ENCODE measurements at places on chromosomes 3 and 15. TPM values are rescaled to one million over a fixed set of nuclear protein-coding genes. Genes with fewer than 3 reads are reported as not detected.

DNA sequence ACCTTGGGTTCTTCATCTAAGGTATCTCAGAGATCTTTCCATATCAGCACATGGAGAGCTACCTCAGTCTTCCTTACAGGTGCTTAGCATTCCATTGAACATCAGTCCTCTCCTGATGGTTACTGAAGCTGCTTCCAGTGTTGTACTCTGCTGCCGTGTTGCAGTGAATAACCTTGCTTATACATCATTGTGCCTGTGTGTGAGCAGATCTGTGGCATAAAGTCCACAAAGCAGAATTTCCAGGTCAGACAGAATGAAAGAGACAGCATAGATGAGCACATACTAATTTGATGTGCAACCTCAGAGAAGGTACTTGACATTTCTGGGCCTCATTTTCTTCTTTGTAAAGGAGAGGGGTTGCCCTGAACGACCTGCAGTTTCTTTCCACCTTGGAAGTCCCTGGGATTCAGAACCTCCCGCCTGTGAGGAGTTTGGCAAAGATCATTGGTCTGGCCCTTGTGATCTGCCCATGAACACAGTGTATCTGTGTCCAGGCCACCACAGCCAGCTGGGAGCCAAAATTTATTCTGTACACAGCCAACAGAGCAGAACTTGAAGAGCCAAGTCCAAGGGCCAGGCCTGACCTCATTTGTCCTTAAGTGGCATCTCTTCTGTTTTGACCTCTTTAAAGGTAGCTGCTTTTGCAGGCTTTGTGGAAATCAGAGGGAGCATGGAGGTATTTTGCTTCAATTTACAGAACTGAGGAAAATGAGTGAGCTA, 57.2 kb upstream of the SLC7A14 start:
- no peak overlapping the region for H3K27ac ChIP-seq
- H3K27me3 ChIP-seq, result no peaks in the 10 kb centered on the region
- no peak for DNase-seq
- no peak overlapping the region for H3K4me3 ChIP-seq
- no peaks in the 10 kb centered on the region for H3K36me3 ChIP-seq

Gene GOLGA6L4
- 1.5 TPM for total RNA-seq

GRCh38 chr3:188578576-188579363, 424.8 kb downstream of the LPP start:
- peaks cover 11% of the 10 kb centered on the region for H3K4me1 ChIP-seq
- H3K27ac ChIP-seq, result peak overlapping the region; percentile 70
- DNase-seq, result peak; percentile 95
- H3K36me3 ChIP-seq, result no peaks in the 10 kb centered on the region
- H3K27me3 ChIP-seq, result no peaks in the 10 kb centered on the region

- no peaks in the 10 kb centered on the region for H3K27me3 ChIP-seq
- no peak for DNase-seq
- H3K36me3 ChIP-seq, result no peaks in the 10 kb centered on the region
- no peak overlapping the region for H3K4me3 ChIP-seq
- no peak overlapping the region for H3K27ac ChIP-seq
Measured at GRCh38 chr3:20916951-20917606, 731.1 kb upstream of the SGO1 start.

DNA sequence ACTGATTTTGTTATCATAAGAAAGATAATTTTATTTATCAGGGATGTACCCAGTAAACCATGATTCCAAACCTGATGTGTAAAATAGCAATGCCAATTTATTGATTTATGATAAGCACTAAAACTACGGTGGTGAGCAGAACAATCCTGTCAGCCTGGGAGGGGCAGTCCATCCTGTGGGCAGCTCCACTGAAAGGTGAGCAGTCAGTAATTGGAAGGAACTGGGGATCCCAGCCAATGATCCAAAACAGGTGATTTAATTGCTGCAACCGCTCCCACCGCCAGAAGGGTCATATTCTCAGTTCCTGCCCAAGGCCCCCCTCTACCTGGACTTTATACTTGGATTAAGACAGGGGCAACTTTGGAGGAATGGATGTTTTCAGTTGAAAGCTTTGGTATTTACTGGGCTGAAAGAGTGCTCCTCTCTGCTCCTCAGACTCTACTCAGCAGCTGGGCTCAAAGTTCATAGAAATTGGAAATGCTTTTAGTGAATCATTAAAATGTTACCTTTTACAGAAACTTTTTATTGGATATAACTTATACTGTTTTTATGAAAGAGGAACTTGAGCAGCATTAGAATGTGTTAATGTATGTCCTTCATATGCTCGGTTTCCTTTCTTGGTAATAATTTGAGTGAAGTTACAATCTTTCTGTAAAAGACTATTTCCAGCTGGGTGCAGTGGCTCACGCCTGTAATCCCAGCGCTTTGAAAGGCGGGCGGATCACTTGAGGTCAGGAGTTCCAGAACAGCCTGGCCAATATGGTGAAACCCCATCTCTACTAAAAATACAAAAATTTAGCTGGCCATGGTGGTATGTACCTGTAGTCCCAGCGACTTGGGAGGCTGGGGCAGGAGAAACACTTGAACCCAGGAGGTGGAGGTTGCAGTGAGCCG, 198.6 kb upstream of the IL12A start:
- H3K4me3 ChIP-seq, result no peak overlapping the region
- H3K27me3 ChIP-seq, result no peaks in the 10 kb centered on the region
- H3K4me1 ChIP-seq, result peaks cover 12% of the 10 kb centered on the region
- no peak overlapping the region for H3K27ac ChIP-seq
- no peak for DNase-seq
- H3K36me3 ChIP-seq, result no peaks in the 10 kb centered on the region

GRCh38 chr3:12400616-12401194, 83.6 kb upstream of the TSEN2 start:
- peak; percentile 91 for DNase-seq
- peaks cover 5% of the 10 kb centered on the region for H3K4me1 ChIP-seq
- H3K27me3 ChIP-seq, result no peaks in the 10 kb centered on the region
- H3K27ac ChIP-seq, result no peak overlapping the region

Gene P2RY1
- total RNA-seq, result 7.6 TPM

Gene ILDR1
- not detected for total RNA-seq

Data from fibroblast of lung (primary cell).